NCI-H1092 treated with DMSO at 0.1 percent for 48 hours (cell line): ENCODE measurements at places on chromosomes 13 and 19.

DNA sequence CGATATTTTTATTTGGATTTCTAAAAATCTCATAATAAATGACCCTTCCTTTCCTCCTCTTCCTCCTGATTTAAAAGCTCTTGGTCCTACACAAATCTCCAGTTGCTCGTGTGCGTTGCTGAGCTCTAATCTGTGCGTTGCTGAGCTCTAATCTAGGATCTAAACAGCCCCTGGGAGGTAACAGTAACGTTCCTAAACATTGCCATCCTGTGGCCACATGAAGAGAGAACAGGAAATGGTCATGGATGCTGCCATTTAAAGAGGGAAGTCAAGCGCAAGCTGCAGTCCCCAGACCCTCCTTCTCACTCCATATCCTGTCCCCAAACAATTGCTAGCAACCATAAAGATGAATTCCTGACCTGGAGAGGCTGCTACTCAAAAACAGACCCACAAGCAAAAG lies 170.8 kb downstream of the NUFIP1 start:
- DNase-seq, result peak; percentile 24

DNA sequence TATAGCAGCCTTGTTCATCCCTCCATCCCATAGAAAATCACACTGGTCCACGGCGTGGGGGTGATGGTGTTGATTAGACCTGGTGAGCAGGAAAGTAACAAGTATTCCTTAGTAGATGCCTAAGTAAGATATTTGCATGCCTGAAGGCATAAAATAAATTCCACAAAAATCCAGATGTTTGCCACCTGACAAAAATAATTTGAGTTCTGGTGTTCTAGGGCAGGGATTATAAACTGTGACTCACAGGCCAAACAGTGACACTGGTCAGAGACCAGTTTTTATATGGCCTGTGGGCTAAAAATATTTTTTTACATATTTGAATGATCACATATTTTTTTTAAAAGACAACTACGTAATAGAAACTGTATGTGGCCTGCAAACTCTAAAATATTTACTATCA lies 310.7 kb downstream of the RFC3 start:
- DNase-seq, result no peak

- no peak for DNase-seq
Observed at GRCh38 chr19:49479975-49480628, 6.1 kb downstream of the FLT3LG start.

DNA sequence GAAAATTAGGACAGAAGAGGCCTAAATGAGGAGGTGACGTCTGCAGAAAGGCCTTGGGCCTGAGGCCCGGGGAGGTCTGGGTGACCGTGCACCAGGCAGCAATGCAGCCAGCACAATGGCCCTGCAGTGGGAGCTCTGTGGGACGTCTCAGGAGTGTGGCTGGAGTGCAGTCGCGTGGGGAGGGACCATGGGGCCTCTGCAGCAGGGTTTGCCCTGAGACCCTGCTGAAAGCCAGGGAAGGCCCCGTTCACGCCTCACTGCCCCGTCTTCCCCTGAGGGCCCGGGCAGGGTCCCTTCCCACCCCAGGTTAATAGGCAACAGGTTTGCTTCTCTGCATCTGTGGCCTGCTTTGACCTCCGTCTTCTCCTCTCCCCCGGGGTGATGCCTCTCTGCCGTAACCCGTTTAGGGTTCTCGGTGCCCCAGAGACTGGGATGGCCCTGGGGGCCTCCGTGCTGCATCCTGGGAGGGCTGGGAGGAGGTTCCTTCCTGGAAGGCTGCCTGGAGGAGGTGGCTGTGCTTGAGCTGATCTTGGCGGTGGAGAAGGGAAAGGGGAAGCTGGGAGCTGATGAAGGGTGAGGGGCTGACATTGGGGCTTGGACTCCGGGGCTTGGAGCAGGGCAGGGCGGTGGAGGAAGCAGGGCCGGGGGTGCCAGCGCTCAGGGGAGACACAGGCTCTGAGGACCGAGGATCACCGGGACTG lies 9.7 kb downstream of the PALM start:
- no peak for DNase-seq

GRCh38 chr19:55228015-55228391 lies 560 bp downstream of the TMEM86B start:
- peak; percentile 16 for DNase-seq

- DNase-seq, result peak; percentile 20
Observed at GRCh38 chr13:36907821-36908220, 12.2 kb downstream of the SMAD9 start.

GRCh38 chr19:17079710-17080439 lies 4.3 kb downstream of the MYO9B start:
- DNase-seq, result peak; percentile 61

DNA sequence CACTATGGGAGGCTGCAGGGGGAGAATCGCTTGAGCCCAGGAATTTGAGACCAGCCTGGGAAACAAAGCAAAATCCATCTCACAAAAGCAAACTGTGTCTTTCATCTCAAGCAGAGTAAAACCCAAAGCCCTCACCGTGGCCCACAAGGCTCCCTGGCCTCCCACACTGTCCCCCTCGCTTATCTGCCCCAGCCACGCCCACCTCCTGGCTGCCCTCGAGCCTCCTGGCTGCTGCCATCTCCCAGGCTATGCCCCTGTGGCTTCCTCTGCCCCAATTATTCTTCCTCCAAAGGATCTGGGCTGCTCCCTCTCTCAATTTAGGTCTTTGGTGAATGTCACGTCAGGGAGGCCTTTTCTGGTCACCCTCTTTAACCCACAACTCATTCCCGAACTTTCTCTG lies 3.6 kb downstream of the RABAC1 start:
- no peak for DNase-seq

DNA sequence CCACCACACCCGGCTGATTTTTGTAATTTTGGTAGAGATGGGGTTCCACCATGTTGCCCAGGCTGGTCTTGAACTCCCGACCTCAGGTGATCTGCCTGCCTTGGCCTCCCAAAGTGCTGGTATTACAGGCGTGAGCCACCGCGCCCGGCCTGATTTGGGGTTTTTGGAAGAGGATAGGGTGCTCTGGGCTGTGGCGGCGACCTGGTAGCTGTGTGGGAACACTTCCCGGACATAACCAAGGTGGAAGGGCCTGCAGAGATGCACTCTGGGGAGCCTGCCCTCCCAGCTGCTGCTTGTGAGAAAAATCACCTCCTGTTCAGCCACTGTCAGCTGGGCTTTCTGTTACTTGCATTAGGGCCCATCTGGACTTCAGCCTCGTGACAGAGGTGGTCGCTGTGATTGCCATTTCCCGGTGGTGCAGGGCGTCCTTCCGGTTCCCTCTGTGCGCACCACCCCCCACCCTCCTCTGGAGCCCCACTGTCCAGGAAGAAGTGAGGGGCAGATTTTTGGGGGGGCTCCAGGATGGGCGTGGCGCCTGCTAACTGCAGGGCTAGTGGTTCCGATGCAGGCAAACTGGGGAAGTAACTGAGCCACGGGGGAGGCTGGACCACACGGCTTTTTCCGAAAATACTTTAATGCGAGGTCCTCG lies 7.5 kb downstream of the IL4I1 start:
- DNase-seq, result no peak

DNA sequence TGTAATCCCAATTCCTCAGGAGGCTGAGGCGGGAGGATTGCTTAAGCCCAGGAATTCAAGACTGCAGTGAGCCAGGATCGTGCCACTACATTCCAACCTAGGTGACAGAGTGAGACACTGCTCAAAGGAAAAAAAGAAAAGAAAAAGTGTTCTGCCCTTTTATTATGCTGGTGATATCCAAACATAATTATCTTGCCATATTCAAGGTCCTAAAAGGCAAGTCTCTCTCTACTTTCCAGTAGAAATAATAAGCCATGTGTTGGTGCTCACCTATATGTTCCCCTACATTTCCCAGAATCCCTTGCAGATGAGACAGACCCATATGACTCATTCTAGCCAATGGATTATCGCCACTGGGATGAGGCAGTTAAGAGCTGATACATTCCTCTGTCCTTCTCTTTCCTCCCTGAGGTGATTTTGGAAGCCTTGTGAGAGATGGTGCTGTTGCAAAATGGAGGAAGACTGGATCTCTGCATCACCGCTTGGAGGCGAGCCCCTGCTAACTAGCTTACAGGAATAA lies 58.3 kb upstream of the MRI1 start:
- DNase-seq, result no peak

- DNase-seq, result no peak
Observed at GRCh38 chr13:47117268-47117667, 220.4 kb upstream of the HTR2A start.

GRCh38 chr19:3366753-3367627 lies 607 bp downstream of the NFIC start:
- peak; percentile 25 for DNase-seq

DNA sequence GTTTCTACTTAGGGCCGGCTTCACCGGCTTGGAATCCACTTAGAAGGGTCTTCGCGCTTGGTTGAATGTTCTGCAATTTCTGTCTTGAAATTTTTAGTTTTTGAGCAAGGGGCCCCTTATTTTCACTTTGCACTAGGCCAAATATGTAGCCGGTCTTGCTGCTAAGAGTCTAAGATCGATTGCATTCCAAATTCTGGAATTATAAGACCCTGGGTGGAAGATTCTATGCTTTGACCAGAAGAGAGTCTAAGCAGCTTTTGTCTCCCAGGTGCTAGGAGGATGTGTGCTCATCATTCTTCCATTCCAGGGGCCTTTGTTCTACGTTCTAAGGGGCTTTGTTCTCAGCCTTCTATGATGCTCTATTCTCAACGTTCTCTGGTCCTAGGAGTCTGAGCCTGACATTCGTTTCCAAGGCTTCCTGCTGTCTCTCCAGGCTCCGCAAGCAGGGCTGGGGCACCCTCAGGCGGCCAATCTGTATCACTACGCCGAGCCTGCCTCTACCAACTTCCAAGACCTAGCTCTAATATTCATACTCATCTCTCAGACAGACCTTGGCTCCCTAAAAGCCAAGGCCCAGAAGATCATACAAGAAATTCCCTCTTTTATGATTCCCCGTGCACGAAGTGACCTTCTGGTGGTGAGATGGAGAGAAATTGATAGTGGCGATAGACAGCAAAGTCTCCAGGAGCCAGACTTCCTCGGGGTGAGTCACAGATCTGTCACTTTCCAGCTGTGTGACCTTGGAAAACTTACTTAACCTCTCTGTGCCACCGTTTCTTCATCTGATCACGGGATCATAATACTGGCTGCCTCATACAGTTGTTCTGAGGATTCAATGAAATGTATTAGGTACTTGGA lies 982 bp upstream of the DACT3 start:
- DNase-seq, result peak; percentile 72

DNA sequence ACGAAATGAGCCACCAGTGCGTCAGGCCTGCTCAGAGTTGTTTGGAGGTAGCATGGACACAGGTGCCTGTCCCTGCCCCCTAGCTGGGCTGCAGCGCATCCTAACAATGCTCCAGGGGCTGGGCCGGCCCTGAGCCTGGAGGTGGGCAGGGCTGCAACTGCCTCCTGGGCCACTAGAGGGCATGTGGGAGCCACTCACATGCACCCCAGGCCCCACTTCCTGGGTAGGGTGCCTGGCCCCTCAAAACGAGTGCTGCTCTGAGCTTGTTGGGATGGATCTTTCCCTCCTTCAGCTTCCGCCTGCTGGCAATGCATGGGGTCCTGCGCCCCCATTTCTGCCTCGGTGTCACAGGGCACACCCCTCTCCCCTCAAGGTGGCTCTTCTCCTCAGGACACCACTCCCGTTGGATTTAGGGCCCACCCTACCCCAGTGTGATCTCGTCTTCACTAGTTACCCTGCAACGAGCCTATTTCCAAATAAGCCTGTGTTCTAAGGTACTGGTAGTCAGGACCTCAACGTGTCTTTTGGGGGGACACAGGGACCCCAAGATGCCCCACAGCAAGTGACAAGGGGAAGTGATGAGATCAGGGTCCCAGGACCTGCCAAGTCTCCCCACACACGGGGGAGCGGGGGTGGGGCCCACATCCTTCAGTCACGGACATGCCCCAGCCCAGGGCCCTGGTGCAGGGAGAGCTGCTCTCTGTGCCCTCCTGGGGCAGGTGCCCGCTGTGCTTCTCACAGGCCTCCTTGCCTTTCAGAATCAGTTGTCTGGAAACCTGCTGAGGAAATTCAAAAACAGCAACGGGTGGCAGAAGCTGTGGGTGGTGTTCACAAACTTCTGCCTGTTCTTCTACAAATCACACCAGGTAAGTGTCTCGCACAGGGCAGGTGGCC lies 131.3 kb downstream of the STK24 start:
- peak; percentile 28 for DNase-seq

GRCh38 chr19:3250675-3251074 lies 26.2 kb downstream of the CELF5 start:
- no peak for DNase-seq

GRCh38 chr13:20073775-20074174 lies 87.1 kb downstream of the GJA3 start:
- DNase-seq, result no peak

DNA sequence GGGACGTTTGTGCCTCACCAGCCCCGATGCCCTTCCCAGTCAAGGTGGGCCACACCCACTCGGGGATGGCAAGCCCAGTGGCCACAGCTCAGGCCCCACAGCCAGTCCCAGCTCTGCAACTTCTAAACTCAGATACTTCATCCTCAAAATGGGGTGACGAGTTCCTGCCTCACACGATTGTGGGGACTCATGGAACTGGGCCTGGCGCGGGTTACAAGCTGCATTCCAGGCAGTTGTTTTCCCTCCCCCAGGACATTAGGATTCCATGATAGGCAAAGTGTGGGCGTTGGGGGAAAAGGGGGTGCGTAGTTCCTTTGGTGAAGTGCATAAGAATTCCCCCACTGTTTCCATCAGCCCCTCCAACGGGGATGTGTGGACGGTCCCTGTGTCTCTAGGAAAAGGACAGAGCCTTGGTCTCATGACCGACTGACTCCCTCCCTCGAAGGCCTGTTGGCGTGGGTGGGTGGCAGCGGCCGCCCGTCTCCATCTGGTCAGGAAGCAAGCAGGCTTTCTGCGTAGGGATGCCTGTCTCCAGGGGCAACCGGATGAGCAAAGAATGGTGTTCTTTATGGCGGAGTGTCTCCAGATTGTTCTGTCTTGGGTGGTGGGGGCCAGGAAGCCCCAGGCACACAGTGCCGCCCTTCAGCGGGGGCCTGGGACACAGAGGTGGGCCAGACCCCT lies 21.1 kb upstream of the NPAS1 start:
- no peak for DNase-seq

GRCh38 chr19:14375055-14375581 lies 6.1 kb upstream of the ADGRE5 start:
- no peak for DNase-seq
